ENCODE measurements at places on chromosomes 3 and 15.

GRCh38 chr3:127986803-127987202, 65.4 kb upstream of the SEC61A1 start:
- DNase-seq, result no peak

DNA sequence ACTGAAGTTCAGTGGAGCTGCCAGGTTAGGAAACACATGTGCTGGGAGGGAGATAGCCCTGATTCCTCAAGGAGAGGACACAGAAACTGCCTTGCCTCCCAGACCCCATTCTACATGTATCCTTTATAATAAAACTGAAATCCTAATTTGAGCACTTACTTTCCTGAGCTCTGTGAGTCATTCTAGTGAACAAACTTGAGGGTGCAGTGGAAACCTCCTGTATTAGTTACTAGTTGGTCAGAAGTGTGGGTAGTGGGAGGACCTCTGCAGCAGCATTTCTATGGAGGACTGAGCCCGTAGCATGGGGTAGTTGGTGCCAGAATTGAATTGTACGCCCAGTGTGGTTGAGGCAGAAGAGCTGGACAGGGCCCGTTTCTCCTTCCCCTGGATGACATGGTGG, 23.9 kb downstream of the ATP1B3 start:
- DNase-seq, result no peak

- DNase-seq, result no peak
These were observed 2.3 kb upstream of the CLK3 start for GRCh38 chr15:74613089-74613952.

- DNase-seq, result no peak
These were observed 196.7 kb downstream of the EPHA6 start for GRCh38 chr3:97010881-97011657.

DNA sequence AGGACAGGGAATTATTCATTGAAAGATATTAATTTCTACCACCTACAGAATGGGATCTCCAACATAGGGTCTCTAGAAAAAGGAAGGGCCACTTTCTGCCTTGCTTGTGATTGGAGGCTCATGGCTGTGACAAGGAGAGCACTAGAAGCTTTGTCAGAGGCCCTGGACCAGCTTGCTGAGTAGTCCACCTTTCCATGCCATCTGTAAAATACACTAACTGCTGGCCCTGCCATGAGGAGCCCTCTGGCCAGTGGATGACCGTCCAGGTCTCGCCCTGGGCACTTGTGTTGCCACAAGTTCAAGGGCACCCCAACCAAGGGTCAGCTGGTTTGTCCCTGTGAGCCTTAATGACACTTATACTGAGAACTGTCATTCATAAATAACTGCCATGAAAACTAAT, 1.6 kb upstream of the SYNM start:
- DNase-seq, result no peak

DNA sequence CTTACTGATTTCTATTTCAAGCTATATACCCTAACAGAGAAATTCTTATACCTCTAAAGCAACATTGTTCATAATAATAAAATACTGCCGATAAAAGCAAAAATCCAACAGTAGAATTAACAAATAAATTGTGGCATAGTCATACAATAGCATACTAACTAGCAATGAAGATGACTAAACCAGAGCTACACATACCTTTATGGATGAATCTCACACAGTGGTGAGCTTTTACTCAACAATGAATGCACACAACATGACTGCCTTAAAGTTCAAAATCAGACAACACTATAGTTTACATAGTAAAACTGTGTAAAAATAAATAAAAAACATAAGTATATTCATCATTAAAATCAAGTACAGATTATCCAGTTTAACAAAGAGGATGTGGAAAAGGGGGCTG, 99.1 kb downstream of the NR1I2 start:
- DNase-seq, result no peak

- no peak for DNase-seq
These were observed 17.5 kb downstream of the FHIT start for GRCh38 chr3:61233746-61234145.

DNA sequence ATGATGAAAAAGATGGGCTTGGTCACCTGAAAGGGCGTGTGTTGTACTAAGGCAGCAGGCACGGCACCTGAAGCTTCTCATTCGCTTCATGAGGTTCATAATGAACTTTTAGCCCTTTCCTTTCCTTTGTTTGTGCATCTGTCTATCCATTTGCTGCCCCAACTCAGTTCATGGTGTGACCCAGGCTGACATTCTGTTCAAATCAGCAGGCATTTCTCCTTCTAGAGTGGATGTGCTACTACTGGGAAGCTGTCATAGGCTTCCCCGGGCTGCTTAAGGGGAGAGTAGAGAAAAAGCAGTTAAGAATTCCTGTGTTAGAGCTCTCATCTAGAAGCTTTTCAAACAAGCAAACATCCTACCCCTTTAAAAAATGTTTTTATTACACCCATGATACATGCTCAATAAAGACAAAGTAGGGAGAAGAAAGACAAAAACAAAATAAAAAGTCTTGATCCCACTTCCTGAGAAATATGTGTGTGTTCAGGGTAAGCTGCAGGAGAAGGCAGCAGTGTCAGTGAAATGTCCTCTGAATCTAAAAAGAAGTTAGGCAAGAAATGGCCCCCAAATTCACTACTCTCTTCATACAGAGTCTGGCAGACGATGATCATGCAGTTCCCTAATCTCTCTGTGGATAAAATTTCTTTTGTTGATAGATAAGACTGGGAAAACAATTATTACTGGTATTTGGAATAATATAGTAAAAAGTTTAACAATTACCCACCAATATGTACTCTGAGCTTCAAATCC, 136.9 kb upstream of the PFN2 start:
- no peak for DNase-seq

- DNase-seq, result no peak
These were observed 316.7 kb upstream of the RORA start for GRCh38 chr15:61545763-61546162.

GRCh38 chr15:99324082-99324620, 72.9 kb downstream of the LRRC28 start:
- DNase-seq, result no peak

- DNase-seq, result no peak
These were observed 113.8 kb downstream of the ANP32A start for GRCh38 chr15:68706931-68707330.

DNA sequence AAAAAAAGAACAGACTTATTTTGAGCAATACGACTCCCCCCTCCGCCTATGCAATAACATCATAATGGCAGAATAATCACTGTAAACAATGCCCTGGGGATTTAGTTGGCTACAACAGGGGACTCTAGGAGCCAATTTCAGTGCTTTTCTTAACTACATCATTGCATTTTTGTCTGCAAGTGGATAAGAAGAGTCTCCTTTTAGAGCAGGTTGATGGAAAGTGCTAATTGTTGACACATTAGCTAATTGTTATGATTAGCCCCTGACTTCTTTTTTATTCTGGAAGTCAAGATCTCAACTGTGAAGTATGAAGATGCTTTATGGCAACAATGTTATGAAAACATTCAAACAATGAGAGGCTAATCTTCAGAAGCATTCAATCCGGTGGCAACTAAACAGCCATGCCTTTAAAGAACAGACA, 121.2 kb downstream of the MECOM start:
- no peak for DNase-seq

GRCh38 chr3:61061092-61061723, 190.0 kb downstream of the FHIT start:
- DNase-seq, result no peak

DNA sequence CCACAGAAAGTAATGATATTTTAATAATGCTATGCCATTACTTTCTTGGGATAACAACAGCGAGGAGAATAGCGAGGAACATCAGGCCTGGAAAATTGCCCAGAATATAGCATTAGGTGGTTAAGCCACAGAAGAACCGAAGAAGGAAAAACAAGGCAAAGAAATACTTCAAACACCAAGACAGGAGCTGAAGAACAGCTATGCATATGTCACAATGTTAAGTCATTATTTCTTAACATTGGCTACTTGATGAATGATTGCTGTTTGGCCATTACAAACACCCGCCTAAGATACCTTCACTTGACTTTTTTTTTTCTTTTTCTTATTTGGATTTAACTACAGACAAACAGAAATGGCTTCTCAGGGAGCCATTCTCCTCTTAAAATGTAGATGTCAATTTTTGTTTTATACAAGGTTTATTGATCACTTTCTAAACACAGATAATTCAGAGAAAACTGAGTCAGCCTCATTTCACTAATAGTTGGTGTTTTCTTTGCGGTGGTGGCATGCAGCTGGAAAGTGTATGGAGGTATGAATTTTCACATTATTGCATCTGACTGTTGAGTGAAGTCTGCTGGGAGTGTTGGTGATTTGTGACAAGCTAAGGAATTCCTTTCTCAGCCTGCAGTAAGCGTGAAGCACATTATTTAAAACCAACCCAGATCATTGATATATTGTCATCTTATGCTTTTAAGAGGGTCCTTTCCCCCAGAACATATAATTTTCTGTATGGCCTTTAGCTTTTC, 705.7 kb upstream of the NR2F2 start:
- DNase-seq, result no peak

DNA sequence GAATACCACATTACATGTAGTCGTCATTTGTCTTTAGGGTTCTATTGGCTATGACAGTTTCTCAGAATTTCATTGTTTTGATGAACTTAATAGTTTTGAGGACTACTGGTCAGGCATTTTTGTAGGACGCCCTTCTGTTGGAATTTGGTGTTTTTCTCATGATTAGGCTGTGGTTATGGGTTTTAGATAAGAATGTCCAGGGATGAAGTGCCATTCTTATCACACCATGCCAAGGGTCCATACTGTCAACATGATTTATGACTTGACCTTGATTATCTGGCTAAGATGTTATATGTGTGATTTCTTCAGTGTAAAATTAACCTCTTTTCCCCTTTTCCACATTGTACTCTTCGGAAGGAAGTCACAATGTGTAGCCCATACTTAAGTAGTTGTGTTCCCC, 135.3 kb downstream of the DIPK2A start:
- DNase-seq, result no peak

DNA sequence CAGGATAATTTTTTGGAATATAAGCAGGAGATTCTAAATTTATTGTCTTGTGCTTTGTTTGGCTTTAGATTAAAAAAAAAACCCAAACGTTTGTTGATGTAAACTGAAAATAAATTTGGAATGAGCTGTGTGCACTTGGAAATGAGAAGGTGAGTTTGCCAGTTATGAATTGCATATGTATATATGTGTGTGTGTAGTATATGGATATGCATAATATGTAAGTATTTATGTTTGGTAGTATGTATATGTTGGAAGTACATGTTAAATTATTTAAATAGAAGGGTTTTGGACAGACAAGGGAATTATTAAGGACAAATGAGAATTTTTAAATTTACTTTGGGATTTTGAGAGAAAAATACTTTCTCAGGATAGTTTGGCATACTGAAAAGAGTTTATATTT, 265.8 kb upstream of the CNTN3 start:
- no peak for DNase-seq

- DNase-seq, result no peak
These were observed 61.9 kb downstream of the ZNF609 start for GRCh38 chr15:64522226-64522823.

GRCh38 chr15:33354411-33354810, 43.6 kb downstream of the RYR3 start:
- DNase-seq, result no peak

DNA sequence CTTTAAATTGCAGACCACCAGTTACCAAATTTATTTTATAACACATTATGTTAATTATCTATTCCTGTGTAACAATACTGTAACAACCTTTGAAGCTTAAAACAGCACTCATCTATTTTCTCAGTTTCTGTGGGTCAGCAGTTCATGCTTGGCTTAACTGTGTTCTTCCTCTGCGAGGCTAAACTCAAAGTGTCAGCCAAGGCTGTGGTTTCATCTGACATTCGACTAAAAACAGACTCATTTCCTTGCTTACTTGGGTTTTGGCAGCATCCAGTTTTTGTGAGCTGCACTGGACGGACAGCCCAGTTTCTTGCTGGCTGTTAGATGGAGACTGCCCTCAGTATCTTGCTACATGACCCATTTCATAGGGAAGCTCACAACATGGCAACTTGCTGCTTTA, 247.3 kb upstream of the KCNH8 start:
- no peak for DNase-seq

DNA sequence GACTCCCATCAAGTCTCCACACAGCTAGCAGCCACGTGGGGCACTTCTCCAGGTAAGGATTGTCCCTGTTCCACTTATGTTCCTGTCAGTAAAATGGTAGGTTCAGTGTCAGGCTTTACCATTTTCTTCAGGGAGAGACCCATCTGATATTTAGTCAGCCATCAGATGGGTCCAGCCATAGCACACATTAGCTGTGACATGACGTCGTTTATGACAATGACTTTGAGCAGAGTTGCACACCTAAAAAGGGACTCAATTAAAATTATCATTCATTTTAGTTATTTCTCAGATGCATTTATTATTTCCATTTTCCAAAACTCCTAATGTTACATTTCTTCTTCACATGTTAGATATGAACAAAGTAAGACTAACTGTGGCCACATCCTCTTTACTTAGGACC, 68.2 kb upstream of the SNRPN start:
- no peak for DNase-seq

DNA sequence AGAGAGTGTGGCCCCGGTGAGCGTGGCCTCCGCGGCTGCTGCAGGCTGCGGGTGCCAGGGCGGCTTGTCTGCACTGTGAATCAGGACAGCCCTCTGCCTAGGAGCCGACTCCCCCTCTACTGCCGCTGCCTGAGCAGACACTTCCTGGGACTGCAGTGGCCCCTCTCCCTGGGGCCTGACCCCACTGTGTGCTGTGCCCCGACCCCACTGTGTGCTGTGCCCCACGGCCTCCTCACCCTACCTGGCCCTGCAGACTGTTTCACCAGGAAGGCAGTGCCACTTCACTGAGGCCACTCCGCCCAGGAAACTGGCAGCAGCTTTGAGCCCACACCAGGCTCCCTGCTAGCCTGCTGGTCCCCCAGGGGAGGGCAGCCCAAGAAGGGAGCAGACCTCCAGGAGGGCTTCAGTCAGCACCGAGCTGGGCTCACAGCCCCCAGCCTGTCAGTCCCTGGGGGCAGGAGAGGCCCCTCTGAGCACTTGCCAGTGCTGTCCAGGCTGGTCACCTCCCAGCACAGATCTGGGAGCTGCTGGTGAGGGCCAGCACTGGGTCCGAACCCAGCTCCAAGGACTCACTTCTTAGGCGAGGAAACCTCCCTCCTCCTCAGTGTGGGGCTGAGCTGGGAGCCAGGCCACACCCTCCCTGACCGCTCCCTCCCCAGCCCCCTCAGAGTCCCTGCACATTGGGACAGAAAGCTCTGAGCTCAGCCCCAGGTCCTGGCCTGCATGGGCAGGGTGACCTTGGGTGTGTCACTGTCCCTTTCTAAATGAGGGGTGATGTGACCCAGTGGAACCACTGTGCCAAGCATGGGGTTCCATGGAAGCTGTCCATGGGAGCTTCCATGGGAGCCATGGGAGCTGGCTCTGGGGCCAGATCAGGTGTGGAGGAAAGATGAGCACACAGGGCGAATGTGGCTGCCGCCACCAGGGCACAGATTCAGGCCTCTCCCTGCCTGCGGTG, 56.8 kb downstream of the DNAJB8 start:
- no peak for DNase-seq

DNA sequence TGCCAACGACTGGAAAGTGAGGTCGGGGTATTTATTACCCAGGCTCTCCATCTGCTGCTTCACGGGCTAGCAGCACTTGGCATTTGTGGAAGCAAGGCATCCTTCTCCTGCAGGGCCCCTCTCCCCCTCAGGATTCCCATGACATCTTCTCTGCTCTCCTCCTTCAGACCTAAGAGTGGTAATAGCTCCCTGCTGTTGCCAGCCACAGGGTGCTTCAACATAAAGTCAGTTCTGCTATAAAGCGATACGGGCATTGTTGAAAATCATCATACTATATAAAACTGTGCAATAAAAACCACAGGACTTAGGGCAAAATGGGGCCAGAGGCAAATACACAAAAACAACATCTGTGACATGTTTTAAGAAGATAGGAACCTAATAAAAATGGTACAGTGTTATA, 391.8 kb upstream of the ADAMTS9 start:
- no peak for DNase-seq
